NCI-H69 (cell line): ENCODE measurements at places on chromosomes 16 and 17.

DNA sequence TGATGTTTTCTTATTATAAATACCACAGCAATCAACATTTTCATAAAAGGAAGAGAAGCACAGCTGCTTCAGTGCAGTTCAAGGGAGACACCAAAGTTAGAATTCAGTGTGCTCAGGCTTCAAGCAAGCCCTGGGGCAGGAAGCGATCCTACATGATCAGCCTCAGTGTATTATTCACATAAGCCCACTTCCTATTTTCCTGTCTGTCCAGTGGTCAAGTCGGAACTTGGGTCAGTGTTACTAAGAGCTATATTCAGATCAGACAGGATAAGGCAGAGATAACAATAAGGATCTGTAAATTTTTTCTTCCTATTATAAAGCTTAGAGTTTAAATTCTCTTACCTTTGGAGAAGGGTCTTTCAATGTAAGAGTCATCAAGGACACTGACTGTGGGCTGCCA, 12.9 kb downstream of the HEATR6 start:
- no peak for DNase-seq

- DNase-seq, result peak; percentile 42
Observed at GRCh38 chr17:8117980-8118768, at the start of gene ALOXE3. Gene ALOXE3 (minus strand): TSS chr17:8118514. CDS start chr17:8117990, 524 bp downstream.

- DNase-seq, result no peak
Observed at GRCh38 chr17:54882950-54883349, 17.7 kb upstream of the TOM1L1 start.

- DNase-seq, result peak; percentile 93
Observed at GRCh38 chr17:30950669-30951399, 20.0 kb upstream of the RNF135 start.

DNA sequence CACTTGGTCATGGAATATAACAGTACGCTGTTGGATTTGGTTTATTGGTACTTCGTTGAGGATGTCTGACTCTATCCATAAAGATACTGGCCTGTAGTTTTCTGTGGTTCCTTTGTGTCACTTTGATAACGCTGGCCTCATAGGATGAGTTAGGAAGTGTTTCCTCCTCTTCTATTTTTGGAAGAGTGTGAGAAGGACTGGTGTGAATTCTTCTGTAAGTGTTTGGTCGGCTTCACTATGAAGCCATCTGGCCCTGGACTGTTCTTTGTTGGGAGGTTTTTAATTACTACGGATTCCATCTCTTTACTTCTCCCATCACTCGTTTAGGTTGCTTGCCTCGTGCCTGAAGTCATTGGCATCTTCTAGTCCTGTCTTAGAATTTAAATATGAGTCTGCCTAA, 117.3 kb downstream of the OR1D5 start:
- DNase-seq, result no peak

- peak; percentile 21 for DNase-seq
Observed at GRCh38 chr16:53745753-53746266, 41.9 kb downstream of the FTO start.

DNA sequence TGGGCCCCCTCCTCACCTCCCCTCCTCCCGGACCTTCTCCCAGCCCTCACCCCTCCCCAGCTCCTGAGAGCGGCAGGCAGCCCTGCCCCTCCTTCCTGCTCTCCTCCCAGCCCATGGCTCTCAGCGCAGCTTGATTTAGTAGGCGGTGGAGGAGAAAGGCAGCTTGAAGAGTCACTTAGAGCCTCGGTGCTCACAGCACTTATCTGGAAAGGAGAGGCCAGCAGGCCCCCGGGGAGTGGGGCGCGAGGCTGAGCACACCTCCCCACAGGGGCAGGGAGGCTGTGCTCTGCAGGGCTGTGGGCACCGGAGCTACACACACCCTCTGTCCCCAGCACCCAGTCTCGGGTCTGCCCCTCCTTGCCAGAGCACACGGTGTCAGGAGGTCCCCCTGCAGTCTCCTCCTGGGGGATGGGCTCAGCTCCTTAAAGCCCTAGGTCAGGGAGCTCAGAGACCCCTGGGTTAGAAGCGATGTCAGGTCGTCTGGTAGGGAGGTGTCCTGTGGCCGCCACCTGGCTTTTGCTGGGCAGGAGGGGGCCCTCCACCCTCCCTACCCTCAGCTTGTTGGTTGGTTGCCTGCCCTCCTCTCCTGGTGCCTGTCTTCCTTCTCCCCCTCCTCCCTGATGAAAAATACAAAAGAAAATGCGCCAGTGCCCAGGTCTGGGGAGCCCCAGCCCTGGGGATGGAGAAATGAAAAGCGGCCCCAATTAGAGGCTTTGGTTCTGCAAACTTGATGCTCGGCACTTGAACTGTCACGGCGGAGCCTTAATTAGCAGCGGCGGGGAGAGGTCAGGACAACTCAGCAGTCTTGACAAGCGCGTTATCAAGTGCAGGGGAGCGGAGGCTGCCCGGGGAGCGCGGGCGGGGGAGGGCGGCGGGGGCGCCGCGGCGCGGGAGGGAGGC, 151.1 kb upstream of the GSE1 start:
- peak; percentile 93 for DNase-seq

DNA sequence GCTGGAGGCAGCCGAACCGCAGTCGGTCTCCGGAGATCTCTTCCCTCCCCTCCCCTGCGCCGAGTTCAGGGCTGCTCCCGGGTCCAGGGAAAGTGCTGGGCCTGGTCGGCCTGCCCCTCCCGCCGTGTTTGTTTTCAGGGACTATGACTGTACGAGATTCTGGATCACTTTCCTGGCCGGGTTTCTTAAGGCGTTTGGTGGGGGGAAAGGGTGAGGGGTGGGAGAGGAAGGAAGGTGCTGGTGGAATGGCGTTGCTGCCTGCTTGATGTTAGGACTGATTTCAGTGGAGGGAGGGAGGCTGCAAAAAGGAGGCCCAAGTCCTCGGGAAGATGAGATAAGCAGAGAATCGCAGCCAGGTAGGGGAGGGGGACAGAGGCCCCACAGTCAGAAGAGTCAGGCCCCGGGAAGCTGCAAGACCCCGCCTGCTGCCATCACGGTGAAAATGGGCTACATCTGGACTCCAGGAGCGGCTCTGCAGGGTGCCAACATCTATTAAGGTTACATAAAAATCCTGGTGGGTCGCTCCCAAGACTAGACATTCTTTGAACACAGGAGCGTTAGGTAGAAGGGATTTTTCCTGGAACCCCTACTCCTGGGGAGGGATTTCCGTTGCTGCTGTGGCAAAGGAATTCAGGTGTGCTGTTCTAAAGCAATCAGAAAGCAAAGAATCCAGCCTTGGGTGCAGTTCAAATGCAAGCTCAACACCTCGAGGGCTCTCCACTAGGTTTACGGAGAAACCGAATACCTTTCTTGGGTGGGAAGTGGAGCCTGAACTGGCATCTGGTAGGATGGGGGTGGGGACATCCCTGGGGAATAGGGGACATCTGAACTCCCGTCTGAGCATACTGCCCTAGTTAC, 1.2 kb downstream of the ARHGAP44 start:
- DNase-seq, result no peak

DNA sequence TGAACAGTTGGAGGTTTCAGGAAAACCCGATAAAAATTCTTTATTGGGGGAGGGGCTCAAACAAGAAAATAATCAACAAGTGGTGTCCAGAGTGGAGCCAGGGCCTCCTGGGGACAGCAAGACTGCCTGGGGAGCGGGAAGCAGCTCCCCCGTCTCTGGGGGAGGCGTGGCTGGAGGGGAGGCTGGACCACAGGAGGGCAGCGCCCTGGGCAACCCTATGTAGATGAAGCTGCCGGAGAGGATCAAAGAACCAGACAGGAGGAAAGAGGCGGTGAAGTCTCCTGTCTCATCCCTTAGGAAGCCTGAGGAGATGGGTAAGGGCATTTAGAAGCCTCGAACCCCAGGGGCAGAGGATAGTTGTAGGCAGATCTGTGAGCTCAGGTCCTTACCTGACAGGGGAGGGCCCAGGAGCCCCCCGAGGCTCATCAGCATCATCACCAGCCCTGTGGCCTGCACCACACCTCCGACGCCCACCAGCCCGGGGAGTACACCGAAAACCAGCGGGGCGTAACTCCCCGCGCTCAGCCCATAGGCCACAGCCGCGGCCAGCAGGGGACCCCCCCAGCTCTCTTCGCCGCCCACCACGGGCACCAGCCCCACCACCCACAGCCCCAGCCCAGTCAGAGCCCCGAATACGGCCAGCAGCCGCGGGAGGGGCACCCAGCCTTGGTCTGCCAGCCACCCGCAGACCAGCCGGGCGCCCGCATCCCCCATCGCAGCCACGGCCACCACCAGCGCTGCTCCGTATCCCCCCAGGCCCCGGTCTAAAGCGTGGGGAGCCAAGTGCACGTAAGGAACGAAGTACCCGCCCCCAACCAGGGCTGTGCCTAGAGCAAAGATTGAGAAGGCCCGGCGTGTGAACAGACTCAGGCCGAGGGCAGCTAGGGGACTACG, 2.0 kb downstream of the SLC16A11 start:
- no peak for DNase-seq

- peak; percentile 32 for DNase-seq
Observed at GRCh38 chr16:4263504-4264436, 9.1 kb downstream of the TFAP4 start.

- DNase-seq, result peak; percentile 49
Observed at GRCh38 chr17:80086081-80086480, 15.3 kb upstream of the GAA start.

GRCh38 chr16:30669026-30669902, 11.0 kb downstream of the FBRS start:
- DNase-seq, result no peak

DNA sequence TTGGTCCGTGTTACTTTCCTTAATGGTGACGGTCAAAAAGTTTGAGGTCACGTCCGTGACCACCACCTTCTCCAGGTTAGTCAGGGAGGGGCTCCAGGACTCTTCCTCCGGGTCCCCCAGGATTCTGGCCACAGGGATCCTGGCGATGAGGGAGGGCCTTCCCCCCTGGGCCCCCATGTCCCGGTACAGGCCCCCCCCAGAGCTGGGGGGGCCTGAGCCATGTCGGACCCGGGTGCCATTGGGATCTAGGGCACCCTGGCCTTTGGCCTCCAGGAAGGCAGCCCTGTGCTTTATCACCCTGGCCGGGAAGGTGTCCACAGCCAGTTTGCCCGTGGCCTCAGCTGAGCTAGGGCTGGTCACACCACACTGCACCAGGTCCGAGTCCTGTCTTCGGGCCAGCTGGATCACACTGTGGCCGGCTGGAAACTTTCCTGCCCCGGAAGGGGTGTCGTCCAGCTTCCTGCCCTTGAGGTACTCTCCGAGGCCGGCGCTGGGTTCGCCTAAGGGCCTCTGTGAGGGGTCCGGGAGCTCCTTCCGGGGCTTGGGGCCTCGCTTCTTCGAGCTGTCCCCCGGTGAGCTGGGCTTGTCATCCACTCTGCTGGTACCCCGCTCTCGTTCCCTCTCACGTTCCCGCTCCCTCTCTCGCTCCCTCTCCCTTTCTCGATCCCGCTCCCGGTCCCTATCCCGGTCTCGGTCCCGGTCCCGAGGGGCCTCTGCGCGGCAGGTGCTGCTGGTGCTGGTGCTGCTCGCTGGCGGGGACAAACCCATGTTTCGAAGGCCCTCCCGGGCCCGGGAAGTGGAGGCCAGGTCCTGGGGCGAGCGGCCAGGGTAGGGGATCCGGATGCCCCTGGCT, 2.0 kb downstream of the CBX8 start:
- no peak for DNase-seq

DNA sequence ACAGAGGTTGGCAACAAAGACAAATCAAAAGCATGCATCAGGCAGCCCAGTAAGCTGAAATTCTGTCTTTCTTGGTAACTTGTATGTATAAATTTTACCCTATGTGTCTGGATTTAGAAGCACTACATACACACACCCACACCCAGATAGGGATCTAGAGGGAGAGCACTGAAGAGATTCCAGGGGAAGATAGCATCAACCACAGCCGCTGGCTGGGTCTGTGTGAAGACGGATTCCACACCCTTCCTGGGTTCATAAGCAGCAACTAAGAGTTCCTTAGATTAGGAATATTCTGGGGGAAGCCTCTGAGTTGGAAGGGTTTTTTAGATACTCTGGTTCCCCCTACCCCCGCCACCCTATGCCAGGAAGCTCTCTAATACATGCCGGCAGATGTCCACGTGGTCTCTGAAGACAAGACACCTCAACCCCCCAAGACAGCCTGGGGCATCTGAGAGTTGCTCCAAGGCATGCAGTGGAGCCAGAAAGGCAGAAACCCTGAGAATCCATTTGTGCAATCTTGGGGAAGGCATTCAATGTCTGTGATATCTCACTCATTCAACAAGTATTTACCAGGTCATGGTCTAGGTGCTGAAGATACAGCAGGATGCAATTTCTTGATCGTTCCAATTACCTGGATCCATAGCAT, 86.4 kb downstream of the NOG start:
- DNase-seq, result no peak

GRCh38 chr17:37318931-37319594, 56.7 kb upstream of the C17orf78 start:
- DNase-seq, result no peak

- no peak for DNase-seq
Observed at GRCh38 chr16:79510879-79511278, 89.7 kb downstream of the MAF start.

DNA sequence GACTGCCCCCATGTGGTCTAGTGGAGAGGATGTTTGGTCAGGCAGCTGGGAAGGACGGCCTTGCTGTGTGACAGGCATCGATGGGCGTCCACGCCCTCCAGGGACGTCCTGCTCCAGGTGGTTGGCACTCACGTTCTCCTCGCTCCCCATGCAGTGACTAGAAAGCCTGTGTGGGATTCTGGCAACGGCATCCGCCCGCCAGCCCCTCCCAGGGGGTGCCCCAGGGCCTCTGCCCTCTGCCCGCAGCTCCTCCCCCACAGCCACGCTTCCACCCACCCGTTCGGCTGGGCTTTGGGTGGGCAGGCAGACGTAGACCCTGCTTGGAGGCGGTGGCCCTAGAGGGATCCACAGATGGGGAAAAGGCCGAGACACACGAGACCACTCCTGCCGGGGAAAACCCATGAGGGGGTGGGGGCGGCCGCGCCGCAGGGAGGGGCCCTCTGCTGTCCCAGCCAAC, 4.7 kb upstream of the IL17C start:
- DNase-seq, result no peak

- DNase-seq, result no peak
Observed at GRCh38 chr17:76449126-76449525, 3.8 kb downstream of the UBE2O start.

DNA sequence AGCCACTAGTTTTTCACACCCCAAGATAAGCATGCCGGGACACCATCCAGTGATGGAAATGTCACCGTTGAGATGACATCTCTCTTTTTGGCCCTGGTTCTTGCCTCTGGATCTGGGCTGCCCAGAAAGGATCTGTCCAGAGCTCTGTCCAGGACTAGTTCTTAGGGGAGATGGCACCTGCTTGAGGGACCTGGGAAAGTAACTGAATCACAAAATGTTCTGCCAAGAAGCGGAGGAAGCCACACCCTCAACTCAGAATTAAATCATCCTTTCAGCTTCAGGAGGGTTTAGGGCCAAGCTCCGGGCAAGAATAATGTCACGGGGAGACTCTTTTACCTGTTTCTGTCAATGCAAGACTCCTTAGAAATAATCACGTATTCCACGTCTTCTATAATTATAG, 248.6 kb downstream of the MAF start:
- no peak for DNase-seq

GRCh38 chr16:71464231-71464630, 2.2 kb upstream of the ZNF23 start:
- no peak for DNase-seq

GRCh38 chr16:66605979-66606751, 1.7 kb downstream of the CMTM3 start:
- peak; percentile 5 for DNase-seq

- no peak for DNase-seq
Observed at GRCh38 chr17:59702304-59702703, 4.9 kb downstream of the PTRH2 start.

GRCh38 chr16:88516601-88517061, 53.6 kb upstream of the ZC3H18 start:
- DNase-seq, result no peak

GRCh38 chr17:81924557-81925532, 2.7 kb downstream of the MAFG start:
- no peak for DNase-seq
